Pulmonary artery endothelial cell (primary cell): ENCODE measurements at places on chromosomes 2 and 18.

- no peak for DNase-seq
Measured at GRCh38 chr18:7521226-7521856, 45.8 kb upstream of the PTPRM start.

GRCh38 chr2:17362956-17363355 lies 155.3 kb downstream of the RAD51AP2 start:
- DNase-seq: no peak

DNA sequence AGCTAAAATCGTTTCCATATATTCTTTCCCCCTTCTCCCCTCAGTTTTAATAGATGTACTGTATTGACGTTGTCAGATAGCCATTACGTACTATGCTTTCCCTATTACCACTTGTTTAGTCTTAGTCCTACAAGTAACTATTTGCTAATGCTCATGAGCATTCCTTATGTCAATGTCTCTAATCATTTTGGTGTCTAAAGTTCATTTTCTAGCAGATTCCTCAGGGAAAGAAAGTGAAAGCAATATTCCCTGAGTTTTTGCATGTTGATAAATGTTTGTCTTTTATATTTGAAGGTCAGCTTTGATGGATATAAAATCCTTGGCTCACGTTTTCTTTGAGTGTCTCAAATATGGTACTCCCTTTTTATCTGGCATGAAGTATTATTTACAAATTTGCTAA lies 253.3 kb upstream of the STON1 start:
- no peak for DNase-seq

GRCh38 chr2:50448556-50448955 lies 583.4 kb downstream of the NRXN1 start:
- DNase-seq: no peak

GRCh38 chr2:30545875-30546274 lies 98.8 kb downstream of the LCLAT1 start:
- DNase-seq: no peak

GRCh38 chr2:47303341-47304148 lies 99.4 kb upstream of the MSH2 start:
- DNase-seq: no peak

DNA sequence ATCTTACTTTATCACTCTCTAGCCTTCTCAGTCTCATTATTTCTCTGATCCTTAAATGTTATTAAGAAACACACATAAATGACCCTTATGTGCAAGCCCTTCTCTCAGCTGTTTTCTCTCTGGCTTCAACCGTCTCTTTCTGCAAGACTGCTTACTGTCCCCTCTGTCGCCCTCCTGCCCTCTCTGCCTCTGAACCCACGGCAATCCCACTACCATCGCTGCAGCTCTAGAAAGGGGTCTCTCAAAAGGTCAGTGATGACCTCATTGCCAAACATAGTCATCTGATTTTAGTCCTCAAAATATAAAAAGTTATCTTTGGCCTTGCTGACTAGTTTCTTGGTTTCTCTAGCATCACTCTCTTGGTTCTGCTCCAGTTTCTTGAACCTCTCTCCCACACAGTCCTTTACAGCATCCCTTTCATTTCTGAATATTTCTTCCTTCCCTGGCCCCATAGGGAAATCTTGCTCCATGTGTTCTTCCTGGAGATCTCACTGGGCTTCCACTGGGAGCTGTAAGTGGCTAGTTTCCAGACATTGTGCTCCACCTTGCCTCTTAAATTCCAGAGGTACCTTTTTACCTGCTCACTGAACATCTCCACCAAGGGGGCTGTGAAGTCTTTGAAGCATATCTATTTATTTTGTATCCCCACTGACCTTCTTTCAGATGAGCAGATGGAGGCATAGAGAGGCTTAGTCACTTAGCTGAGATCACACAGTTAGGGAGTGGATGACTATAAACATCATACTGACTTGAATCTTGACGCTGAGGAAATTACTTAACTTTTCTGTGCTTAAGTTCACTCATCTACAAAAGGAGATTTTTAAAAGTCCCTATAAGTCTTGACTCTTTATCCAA lies 96.2 kb downstream of the PDE1A start:
- no peak for DNase-seq

- DNase-seq: peak; percentile 69
Measured at GRCh38 chr2:149735237-149735958, 147.8 kb upstream of the MMADHC start.

DNA sequence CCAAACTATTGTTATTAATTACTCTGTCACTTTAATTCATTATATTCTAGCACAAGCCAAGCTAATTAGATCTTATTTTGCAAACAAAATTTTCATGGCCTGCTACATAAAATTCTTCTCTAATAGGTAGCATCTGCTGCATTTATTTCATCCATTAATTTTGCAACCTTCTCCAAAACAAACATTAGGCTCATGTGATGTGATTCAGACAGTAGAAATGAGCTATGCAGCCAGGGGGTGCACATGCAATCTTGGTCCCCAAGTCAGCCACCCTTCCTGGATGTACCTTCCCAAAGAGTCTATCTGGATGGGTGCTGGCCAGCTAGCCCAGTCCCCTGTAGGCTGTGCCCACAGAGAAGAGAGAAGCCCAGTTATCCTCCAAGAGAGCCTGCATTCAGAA lies 242.1 kb upstream of the OSR1 start:
- DNase-seq: no peak

- DNase-seq: no peak
Measured at GRCh38 chr2:159155320-159155719, 131.2 kb downstream of the WDSUB1 start.

GRCh38 chr2:23241121-23241520 lies 143.9 kb upstream of the KLHL29 start:
- DNase-seq: no peak

DNA sequence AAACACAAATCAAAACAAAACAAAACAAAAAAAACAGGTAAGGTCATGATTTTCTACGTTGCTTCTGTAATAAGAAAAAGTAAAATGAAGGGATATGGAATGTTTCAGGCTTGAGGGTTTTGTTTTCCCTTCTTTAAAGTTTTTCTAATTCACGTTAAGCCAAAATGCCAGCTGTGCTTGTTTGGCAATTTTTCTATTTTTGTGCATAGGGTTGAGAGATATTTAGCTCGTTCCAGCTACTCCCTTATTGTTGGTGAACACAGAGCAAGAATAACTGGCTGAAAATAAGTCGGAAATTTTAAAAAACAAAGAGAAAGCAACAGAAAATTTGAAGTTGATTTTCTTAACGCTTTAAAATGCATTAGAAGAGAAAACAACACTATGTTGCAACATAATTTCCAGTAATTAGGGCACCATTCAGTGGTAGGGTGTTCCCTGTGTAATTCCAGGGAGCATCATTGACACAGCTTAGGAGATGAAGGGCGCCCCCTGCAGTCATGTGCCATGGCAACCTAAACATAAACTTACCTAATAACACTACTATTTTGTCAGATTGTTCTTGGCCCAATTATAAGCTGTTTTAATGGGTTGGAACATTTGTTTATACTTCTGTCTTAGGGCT lies 99.5 kb downstream of the DTNA start:
- no peak for DNase-seq

DNA sequence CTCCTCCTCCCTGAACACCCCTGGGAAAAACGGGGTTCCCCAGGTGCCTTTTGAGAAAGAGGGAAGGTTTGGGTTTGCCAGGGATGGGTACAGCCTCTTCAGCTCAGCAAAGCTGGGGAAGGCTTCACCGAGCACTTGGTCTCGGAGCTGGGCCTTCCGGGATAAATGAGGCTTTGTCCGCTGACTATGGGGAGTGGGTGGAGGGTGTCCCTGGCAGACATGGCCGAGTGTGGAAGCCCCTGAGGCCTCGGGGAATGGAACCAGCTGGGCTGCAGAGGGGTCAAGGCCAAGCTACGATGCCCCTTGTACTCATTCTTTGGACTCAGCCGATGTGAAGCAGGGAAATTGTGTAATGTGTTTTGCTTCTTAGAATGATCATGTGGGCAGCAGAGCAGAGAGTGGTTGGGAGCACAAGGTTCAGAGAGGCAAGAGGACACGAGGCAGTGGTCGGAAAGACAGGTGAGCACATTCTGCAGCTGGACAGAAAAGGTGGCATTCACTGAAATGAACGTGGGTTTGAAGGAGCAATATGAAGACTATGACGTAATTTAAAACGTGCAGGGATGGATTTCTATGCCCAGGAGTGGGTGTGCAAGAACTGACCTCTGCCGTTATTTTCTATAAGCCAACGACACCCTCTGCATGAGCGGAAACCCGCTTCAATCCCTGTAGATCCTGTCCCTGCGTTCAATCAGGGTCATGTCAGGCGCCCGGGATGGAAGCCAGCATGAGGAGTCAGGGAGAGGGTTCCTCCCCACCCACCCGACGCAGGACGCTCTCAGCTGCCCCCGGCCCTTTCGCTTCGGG lies 142.6 kb downstream of the PXDN start:
- DNase-seq: no peak

DNA sequence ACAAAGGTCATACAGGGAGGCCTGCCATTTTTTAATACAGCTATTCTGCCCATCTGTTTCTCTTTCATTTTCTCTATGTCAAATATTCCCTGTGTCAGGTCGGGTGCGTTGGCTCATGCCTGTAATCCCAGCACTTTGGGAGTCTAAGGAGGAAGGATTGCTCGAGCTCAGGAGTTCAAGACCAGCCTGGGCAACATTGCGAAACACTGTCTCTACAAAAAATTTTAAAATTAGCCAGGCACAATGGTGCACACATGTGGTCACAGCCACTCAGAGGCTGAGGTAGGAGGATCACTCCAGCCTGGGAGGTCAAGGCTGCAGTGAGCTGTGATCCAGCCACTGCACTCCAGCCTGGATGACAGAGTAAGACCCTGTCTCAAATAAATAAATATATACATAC lies 34.7 kb downstream of the TMEM37 start:
- no peak for DNase-seq

GRCh38 chr18:21943456-21943855 lies 202.9 kb downstream of the MIB1 start:
- no peak for DNase-seq

GRCh38 chr2:86021396-86022378 lies 84.0 kb downstream of the POLR1A start:
- DNase-seq: no peak

DNA sequence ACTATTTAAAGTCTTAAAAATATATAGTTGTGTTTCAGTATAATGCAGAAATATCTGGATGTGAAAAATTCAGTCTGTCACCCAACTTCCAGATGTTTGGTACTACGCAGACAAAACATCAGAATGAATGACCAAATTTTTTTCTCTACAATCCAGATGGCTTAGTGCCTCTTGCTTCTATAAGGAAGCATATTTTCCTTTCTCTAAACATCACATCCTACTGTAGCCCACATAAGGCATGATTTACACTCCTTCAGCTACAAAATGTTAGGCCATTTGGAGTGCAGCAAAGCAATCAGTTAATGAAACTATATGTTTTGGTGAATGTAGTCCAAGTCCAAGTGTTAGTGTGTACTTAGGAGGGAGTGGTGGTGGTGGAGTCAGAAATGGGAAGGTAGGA lies 162.9 kb upstream of the SIX2 start:
- no peak for DNase-seq

GRCh38 chr18:68172842-68173549 lies 541.9 kb downstream of the TMX3 start:
- DNase-seq: no peak

- no peak for DNase-seq
Measured at GRCh38 chr2:241771286-241772062, 5.1 kb upstream of the GAL3ST2 start.
